C1 segment of cervical spinal cord (tissue), 14 donors: ENCODE measurements at places on chromosomes 2 and 18.

DNA sequence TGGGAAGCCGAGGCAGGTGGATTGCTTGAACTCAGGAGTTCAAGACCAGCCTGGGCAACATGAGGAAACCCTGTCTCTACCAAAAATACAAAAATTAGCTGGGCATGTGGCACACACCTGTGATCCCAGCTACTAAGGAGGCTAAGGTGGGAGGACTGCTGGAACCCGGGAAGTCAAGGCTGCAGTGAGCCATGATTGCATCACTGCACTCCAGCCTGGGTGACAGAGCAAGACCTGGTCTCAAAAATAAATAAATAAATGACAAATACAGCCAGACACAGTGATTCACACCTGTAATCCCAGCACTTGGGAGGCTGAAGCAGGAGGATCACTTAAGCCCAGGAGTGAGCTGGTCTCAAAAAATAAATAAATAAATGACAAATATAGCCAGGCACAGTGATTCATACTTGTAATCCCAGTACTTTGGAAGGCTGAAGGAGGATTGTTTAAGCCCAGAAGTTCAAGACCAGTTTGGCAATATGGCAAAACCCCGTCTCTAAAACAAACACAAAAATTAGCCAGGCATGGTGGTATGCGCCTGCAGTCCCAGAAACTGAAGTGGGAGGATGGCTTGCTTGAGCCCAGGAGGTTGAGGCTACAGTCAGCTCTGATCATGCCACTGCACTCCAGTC lies 6.2 kb downstream of the KANSL3 start:
- no peak for DNase-seq

- no peak for DNase-seq
Measured at GRCh38 chr18:57947117-57947516, 96.9 kb upstream of the NEDD4L start.

GRCh38 chr2:146077156-146077555 lies 1557.2 kb upstream of the ZEB2 start:
- DNase-seq = no peak

- no peak for DNase-seq
Measured at GRCh38 chr2:161965994-161966393, 108.0 kb downstream of the DPP4 start.

- DNase-seq = no peak
Measured at GRCh38 chr2:59449274-59449673, 1104.2 kb downstream of the BCL11A start.

GRCh38 chr2:75317802-75318201 lies 118.5 kb upstream of the TACR1 start:
- no peak for DNase-seq

- DNase-seq = no peak
Measured at GRCh38 chr2:157902692-157903091, 26.6 kb upstream of the ACVR1 start.

DNA sequence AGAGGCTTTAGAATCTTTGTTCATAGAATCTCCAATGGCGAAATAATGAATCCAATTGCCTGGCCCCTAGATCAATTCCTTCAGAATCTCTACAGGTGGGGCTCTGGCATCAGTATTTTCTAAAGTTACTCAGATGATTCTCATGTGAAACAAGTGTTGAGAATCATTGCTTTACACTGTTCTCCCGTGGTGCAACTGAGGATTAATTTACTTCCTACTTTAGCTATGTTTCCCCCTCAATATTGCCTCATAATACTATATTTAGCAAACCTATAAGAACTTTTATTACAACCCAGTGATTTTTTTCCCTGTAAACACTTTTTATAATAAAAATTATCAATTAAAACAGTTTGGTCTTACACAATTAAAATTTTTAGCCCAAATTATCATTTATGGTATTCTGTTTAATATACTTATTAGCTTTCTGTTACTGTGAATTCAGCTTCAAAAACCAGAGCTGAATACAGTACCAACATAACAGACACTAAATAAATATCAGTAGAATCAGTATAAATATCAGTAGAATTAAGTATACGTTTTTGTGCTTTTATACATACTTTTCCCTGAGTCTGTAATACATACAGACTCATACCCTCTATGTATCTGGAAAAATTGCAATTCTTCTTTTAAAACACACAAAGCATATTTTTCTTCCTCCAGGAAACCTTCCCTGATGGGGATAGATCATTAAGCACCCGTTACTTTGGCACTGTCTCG lies 20.8 kb downstream of the SLC38A11 start:
- no peak for DNase-seq

DNA sequence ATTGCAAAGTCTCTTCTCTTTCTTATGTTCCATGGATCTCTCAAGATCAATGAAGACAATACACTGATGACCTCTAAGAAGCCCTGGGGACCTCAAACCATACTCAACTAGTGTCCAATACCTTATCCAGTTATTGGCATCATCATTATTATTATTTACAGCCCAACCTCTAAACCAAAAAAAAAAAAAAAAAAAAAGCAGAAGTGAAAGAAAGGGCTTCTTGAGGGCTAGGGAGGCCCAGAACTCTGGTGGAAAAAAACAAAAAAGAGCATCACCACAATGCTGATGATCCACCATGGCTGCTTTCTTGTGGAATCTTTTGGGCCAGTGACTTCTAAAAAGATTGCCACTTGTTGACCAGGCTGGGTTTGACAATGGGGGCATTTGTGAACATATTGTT lies 324.9 kb downstream of the LPIN1 start:
- DNase-seq = no peak

DNA sequence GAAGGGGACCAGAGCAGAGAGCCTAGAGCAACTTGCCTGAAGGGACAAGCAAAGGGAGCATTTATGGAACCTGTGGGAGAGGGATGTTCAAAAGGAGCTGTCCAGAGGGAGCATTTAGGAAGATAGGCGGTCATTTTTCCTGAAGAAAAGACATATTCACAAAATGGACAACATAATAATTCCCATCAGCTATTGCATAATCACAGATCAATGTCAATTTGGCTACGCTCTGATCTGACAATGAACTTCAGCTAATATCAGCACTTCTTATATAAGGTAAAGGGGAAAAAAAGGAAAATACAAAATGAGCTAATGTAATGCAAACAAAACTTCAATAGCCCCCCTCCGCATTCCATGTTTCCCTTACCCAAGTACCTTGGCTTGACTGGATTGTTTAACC lies 291.1 kb upstream of the CDH7 start:
- DNase-seq = no peak

DNA sequence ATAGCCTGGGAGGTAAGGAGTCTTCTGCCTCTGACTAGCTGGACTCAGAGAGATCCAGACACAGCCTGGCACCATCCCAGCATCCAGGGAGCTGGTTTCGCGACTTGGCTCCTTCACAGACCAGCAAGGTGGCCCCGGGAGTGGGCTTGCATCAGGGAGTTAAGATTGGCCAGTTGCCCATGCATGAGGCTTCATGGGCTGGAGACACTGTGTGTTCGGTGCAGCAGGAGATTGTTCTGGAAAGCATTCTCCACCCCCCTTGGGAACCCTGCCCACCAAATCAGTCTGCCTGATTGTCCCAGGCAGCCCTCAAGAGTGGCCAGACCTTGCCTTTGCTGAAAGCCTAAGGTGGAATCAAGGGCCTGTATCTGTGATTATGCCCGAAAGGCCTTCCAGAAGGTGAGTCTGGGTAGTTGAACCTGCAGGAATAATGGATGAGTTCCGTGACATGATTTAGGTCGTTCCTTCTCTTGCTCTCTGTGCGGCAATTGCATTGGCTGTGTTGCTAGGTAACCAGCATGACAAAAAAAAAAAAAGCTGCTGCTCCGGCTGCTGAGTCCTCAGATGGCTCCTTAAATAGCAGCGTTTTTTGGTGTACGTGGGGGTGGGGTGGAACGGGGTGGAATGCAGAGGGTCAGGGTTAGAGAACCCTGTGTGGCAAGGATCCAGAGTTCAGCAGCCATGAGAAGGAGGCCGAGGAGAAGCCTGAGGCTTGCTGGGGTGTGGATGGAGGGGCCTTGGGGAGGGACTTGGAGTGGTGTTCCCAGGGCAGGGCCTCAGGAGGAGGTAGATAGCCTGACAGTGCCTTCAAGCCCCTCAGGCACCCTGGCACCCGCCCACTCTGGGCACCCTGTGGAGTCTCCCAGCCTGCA lies 93.0 kb upstream of the MCFD2 start:
- DNase-seq = peak; percentile 68

DNA sequence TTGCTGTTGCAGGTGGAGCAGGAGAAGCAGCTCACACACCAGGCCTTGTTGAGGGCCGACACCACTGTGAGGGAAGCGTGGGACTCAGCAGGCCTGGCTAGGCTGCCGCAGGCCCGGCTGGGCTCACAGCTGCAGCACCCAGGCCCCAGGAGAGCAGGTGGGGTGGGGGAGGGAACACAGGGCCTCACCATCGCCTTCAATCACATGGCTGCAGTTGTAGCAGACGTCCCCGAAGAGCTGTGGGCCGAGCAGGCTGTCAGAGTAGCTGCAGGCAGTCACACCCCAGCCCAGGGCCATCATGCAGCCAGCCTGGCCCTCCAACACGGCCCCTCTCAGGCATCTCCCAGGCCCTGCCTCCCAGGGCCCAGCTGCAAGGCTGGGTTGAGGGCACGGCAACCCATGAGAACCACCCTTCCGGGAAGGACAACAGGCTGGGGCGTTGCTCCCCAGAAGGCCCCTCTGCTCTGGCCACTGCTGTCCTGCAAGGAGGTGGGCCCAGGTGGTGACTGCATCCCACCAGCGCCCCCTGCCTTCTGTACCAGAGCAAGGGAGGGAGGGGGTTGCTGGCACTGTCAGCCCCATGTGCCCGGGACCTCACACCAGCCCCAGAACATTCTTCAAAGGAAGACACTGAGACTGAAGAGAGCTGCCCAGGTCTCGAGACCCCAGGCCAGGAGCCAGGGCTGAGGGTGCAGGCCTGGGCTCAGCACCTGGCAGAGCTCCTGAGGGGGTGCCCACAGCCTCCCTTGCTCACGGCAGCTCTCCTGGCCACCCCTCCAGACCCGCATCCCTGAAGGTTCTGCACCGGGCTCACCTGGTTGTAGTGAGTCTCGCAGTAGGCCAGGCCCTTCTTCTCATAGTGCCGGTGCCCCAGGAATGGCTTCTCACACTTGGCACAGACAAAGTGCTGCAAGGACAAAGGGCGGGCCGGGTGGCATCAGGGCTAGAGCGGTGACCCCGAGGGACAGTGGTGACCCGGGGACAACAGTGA lies 5.6 kb upstream of the GPR17 start:
- DNase-seq = no peak

DNA sequence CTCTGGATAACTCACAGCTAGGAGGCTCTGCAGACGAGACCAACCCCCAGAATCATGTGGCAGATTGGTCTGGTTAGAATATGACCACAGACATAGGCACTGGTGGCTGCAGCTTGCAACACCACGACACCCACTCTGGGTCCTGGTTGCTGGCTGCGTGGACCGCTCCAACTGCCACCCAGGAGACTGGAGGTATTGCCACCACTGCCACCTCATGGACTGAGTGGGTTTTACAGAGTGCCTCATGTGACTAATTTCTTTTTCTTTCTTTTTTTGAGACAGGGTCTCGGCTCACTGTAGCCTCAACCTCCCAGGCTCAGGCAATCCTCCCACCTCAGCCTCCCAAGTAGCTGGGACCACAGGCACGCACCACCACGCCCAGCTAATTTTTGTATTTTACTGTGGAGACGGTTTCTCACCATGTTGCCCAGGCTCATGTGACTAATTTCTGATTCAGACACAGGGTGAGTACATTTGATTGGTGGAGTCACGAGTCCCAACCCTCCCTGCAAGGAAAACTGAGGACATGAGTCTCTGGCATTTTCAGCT lies 29.9 kb upstream of the NT5DC4 start:
- peak; percentile 48 for DNase-seq

DNA sequence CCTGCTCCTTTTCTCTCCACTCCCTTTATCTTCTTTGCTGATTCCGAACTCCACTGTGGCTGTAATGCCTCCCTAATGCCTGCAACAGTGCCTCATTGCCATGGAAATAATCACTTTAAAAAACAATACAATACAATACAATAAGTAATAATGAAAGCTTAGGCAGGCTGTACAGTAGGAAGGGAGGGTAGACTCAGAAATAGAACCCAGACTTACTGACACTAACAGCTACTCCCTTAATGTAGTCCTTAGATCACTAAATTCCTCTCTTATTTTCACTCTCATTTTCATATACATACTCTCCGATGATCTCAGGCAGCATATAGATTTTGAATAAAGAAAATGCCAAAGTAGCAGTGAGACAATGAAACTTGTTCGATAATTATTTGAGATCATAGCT lies 70.2 kb downstream of the DLGAP1 start:
- no peak for DNase-seq

DNA sequence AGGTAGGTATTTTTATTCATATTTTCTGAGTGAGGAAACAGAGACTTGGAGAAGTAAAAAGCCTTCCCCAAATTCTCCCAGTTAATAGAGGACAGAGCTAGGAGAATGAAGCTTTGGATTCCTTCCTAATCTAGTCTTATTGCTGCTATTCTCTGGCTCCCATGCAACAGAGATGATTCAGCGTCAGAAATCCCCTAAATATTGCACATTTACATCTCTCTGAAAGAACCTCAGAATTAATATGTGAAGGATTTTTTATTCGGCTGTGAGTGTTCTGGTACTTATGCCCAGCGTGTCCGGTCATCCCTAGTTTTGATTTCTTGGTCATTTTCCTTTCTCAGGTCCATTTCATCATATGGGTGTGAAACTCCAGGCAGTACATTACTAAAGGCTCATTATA lies 91.2 kb upstream of the SESTD1 start:
- no peak for DNase-seq

GRCh38 chr2:46690825-46691224 lies 211.5 kb downstream of the TMEM247 start:
- DNase-seq = no peak

DNA sequence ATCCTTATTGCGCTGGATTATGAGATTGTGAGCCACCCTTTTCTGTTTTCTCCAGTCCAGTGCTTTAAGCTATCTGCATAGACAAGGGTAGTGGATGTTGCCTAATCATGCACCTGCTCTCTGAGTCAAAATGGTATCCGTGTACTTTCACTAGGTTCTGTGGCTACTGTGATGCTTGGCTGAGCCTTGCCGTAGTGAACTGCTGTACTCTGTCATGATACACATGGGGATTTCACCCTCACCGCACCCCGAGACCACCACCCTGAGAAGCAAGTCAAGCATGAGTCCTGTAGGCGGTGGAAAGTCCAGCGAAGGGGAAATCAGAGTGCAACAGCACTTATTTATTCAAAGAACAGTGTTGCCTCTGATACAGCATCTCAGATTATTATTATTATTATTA lies 55.0 kb downstream of the ARHGAP25 start:
- no peak for DNase-seq

DNA sequence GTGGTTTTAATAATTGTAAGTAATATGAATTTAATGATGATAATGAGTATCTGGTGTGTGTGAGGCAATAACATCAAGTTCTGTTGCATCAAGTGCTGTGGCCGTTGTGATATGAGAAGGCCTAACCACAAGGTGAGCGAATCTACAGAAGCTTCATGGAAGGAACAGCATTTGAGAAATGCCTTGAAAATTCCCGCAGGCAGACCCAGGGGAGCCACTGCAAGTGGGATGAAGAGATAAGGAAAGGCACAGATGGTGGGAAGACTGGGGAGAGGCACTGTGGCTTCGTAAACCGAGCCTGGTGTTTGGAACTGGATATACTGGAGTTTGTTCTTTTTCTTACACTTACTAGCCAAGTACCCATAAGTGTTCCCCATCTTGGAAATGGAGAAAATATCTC lies 357.5 kb downstream of the PTPRM start:
- DNase-seq = no peak

- no peak for DNase-seq
Measured at GRCh38 chr2:219210196-219210885, 3.8 kb downstream of the ZFAND2B start.
